HCT116 (cell line): ENCODE measurements at places on chromosomes 3 and 15.

GRCh38 chr15:39247574-39247973 is 333.3 kb upstream of the THBS1 start:
- DNase-seq: no peak

GRCh38 chr3:85576091-85576690 is 617.4 kb downstream of the CADM2 start:
- DNase-seq: peak; percentile 24

GRCh38 chr3:170811928-170812591 is 57.9 kb downstream of the RPL22L1 start:
- DNase-seq: peak; percentile 78

DNA sequence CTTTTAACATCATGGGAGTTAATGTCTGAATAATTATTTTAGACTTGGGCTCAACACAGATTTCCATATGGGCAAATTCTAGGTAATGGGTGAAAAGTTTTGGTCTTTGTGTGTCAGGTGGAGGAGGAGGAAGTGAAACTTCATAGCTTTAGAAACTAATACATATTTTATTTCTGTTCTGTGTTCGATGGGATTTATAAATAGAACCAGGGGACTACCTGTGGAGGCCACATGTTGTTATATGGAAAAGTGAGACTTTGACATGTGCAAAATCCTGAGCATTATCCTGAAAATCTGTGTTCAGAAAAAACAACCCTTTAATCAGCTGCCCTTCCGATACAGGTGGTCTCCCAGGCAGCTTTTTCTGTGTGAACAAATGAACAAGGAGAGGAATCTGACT is 209.5 kb downstream of the SOX2 start:
- no peak for DNase-seq

- DNase-seq: no peak
Observed at GRCh38 chr3:57652203-57652602, 40.7 kb downstream of the DENND6A start.

DNA sequence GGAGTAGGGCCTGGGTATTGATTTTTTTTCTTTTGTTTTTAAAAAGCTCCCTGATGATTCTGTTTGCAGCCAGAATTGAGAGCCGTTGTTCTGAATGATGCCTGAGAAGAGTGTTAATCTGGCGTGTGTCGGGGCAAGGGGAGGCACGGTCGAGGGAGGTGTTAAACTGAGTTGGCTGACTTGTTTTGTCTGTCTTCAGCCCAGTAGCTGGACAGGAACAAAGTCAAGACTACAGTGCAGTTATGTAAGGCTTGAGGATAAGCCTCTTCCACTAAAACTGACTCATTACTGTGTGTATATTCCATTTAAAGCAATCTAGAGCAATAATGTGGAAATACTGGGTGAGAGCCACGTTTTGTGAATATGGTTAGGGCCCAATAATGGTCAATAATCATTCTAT is 119.0 kb upstream of the DLG1 start:
- DNase-seq: no peak

- DNase-seq: no peak
Observed at GRCh38 chr3:25834346-25834745, 44.5 kb downstream of the OXSM start.

DNA sequence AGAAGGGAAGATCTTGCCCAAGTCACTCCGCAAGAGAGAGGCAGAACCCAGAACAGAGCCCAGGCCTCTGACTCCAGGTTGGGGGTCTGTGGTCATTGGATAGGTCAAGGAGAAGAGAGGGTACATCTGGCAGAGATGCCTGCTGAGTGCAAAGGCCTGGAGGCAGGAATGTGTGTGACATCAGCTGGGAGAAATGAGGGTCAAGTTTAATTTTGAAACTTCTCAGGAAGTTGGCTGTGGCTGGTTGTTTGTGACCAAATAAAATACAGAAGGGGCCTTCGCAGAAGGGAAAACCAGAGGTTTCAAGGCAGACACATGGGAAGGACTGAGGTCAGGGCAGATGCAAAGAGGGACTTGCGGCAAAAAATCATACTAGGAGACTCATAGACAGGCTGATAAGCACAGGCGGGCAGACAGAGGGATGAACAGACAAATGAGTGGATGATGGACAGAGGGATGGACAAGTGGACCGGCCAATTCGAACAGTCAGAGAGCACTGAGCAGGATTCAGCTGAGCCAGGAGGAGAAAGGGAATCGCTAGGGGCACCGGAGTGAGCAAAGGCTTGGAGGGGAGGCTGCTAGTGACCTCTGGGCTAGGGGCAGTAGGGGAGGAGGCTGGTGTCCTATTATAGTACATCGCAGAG is 28.8 kb upstream of the CACNA2D2 start:
- DNase-seq: no peak

DNA sequence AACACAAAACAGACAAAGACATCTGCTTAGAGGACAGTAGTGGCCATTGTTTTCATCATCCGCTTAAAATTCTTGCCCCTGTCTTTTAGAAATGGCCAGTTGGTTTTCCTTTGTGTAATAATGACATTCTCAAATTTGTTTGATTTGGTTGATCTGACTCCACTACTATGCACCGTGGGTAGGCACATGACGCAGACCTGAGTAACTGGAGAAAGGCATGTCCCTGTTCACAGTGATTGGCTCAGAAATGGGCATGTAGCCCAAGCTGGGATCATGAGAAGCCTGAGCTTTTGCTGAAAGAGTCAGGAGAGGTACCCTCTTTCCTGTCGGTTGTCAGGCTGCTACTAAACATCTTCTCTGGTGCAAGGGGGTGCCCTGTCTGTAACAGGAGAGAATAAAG is 36.6 kb upstream of the MAGI1 start:
- no peak for DNase-seq

- no peak for DNase-seq
Observed at GRCh38 chr15:96320703-96321638, 9.5 kb upstream of the NR2F2 start.

DNA sequence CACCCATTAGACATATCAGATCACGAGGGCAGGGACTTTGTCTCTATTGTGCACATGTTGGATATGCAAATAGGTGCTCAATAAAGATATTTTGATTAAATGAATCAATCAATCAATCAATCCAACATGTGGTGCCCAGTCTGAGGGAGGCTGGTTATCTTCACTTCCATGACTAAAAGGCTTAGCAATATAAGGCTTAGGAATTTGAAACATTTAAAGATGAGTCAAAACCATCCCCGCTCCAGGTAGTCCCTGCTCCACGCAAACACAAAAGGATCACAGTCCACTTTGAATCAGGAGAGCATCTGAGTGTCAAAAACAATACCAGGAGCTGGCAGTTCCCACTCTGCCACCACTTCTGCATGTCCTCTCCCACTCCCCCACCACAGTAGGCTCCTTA is 25.8 kb upstream of the PRICKLE2 start:
- DNase-seq: no peak

GRCh38 chr15:40974879-40975278 is 21.6 kb downstream of the CHAC1 start:
- no peak for DNase-seq

DNA sequence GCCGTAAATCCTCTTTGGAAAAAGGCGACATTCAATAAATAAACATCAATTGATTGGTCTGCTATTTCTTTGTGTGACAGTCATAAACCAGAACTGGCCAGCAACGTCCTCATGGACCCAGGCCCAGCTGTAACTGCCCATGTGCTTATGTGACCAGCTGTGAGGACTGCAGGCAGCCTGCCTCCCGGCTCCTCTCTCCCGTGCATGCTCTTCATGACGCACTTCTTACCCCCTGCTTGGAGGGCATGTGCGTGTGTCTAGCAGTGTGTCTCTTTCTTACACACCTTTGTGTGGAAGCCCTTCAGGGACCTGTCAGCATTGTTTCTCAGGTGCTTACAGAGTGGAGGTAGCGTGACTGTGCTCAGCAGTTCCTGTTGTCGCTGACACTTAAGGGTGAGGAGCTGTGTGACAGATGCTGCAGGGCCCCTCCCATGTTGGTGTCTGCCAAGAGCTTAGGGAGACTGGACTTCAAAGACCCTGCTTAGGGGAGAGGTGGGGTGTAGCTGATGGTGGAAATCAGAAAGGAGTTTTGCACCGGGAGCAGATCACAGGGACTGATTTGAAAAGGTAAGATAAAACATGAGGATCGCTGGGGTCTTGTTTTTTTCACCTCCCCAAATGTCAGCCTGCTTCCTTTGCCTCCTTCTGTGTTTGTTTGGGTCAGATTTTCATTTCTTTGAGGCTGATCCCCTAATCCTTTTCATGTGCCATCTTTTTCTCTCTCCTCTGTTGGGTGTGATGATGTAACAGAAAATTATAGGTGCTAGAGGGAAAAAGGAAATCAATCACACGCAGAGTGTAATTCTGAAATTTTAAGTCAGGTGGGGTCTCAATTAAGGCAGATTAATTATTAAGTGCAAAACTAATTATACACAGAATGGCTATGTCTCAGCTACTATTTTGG is 2.1 kb downstream of the PODXL2 start:
- DNase-seq: no peak

GRCh38 chr3:44674211-44674610 is 25.7 kb downstream of the ZNF35 start:
- DNase-seq: no peak

DNA sequence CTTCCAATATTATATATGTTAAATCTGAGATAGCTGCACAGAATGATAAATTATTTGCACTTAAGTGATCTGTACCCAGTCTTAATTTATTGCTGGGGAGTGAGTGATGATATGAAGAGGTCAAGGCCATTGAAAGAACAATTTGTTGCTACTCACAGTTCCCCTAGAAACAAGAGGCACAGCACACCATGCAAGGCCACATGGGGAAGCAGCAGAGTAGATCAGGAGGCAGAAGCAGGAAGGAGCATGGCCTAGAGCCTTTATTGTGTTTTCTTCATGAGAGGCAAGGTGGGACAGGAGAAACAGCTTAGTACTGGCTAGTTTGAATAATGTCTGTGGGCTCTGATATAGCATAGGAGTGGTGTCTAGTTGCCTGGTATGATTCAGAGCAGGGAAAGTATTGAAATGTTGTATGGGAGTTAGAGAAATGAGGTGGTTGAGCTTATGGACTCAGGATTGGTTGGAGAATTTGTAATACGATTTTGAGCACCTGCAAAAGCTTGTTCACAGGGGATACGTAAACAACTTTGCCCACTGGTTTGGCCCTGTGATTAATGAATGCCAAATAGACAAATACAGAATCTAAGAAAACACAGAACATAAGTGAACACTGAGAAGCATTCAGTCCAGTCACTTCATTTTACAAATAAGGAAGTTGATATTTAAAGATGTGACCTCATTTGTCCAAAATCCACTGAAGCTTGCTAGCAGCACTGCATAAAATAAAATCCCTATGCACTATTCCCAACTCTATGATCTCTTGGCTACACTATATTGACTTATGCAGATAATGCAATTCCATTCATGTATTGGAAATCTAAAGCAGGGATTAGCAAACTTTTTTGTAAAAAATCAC is 71.7 kb downstream of the TMCO5A start:
- no peak for DNase-seq

DNA sequence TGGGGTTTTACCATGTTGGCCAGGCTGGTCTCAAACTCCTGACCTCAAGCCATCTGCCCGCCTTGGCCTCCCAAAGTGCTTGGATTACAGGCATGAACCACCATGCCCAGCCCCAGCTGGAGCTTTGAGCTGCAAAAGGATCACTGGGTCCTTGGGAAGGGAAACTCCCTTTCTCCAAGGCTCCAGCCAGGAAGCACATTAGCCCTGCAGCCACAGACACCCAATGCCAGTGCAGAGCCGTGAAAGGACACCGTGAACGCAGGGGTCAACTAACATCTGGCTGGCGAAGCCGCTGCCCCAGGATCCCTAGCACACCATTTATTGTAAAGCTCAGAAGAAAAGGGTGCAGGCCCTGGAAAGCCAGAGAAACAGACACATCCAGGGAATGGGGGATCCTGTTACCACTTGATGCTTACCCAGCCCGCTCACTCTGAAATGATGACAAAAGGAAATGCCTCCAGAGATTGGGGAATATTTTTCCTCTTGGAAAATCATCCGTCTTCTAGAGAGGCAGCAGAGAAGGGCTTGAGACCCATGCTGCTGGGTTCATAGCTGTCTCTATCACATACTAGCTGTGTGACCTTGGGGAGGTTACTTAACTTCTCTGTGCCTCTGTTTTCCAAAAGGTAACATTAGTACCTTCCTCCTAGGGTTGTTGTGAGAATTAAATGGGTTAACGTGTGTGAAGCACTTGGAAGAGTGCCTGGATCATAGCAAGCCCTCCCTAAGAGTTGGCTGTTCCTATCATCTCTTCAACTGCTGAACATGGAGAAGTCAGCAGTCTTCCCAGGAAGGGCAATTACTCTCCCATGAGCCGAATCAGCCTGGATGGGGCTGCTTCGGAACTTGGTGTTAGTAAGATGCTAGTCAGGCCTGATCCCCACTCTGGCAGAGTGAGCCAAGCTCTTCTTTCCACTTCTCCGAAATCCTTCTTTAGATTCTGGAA is 40.8 kb downstream of the LMCD1 start:
- DNase-seq: no peak

GRCh38 chr3:14988988-14989394 is 41.6 kb downstream of the NR2C2 start:
- peak; percentile 22 for DNase-seq
